ENCODE measurements at places on chromosomes 12 and 14.

GRCh38 chr12:25986180-25986579 lies 27.7 kb downstream of the RASSF8 start:
- no peak for DNase-seq

DNA sequence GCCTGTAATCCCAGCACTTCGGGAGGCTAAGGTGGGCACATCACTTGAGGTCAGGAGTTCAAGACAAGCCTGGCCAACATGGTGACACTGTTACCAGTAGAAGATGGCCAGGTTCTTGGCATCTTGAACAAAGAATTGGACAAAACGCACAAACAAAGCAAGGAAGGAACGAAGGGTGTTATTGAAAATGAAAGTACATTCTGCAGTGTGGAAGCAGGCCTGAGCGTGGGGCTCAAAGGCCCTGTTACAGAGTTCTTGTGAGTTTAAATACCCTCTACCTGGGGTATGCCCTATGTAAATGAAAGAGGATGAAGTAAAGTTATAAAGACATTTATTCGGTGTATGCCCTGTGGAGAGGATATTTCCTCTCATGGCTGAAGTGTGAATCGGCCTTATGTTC lies 20.8 kb upstream of the CDK17 start:
- DNase-seq = no peak

DNA sequence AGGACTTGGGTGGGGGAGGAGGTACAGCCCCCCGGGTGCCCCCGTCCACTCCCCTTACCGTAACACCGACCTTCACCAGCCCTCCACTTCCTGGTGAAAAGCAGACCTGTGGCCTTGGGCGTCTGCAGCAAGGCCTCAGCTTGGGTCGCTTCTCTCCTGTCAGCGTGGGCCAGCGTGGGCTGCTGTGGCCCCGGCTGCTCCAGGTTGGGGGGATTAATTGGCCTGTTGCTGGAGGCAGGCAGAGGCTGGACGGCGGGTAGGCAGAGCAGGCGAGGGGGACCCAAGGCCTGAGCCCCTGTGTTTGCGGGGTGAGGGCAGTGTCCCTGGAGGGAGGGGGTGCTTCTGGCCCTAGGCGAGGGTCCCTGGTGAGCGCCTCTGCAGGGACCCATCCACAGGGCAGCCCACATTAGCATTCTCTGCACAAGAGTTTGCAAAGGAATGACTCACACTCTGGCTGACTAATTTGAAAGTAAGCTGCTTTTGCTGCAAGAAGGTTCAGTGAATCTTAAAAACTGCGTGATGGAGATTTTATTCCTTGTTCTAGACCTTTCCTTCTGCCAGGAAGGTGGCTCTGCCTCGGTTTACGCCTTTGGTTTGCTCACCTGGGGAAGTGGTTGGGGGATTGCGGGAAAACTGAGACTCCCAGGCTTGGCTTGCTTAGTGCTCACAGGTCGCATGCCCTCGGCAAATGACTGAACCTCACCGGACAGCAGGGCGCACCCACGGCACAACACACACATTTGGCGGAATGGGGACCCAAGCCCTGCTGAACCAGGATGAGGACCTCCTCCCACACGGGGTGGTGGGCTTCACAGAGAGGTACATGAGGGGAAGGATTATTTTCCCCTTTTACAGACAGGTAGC lies 37.9 kb upstream of the DLK1 start:
- DNase-seq = no peak

DNA sequence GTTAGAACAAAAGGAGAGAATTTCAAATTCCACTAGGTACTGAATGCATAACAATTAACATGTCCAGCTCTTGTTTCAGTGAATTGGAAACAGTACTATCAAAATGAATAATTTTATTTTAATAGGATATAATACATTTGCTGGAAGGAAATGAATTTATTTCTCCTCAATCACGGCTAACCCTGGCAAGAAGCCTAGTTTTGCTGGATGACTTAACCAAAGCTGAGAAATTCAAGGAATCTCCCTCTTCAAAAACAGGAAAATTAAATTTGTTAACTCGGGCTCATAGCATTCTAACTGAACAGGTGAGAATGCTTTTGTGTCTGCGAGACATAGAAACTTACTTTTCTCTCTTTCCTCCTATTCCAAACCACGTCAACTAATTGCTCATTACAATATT lies 163.5 kb upstream of the NEDD1 start:
- no peak for DNase-seq

DNA sequence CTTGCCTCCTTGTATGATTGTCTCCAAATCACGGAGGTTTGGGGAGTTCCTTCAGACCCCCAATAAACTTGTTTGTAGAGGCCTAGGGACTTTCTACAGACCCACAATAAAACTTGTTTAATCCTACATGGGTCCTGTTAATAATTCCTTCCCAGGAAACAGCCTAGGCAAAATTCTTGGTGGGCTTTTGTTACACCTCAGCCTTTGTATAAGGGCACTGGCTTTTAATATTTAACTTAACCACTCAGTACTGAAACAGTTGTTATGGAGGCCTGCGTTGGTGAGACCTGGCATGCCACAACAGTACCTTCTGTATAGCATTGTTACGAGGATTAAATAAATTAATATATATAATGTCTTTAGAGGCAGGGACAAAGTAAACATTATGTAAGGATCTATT lies 32.7 kb upstream of the FAR2 start:
- no peak for DNase-seq

- no peak for DNase-seq
Measured at GRCh38 chr14:36515105-36515593, 4.9 kb downstream of the NKX2-1 start.

DNA sequence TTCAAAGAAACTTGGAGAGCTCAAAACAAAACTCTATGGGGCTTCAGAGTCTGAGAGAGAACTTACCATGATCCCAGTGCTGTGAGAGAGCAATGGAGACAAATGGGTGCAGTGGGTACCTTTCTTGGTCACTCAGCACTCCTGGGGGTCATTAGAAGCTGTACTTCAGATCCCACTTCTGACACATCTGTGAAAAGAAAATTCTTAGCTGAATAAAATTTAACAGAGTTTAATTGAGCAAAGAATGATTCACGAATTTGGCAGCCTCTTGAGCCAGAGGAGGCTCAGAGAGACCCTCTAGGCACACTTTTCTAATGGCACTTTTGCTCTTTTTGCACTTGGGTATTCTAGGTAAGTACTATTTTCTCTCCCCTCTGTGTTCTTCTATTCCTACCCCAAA lies 96.8 kb upstream of the SYT10 start:
- no peak for DNase-seq

Data from left renal pelvis (tissue), 4 donors.